ENCODE measurements at places on chromosomes 2 and 18. TPM values are rescaled to one million over a fixed set of nuclear protein-coding genes. Genes with fewer than 3 reads are reported as not detected.

- DNase-seq: no peak
These were observed 113.7 kb downstream of the NAB1 start for GRCh38 chr2:190762566-190762965.

The CYP27C1 gene
- 2.9 TPM for total RNA-seq

GRCh38 chr2:181305301-181306123, 151.7 kb upstream of the ITGA4 start:
- peak; percentile 34 for DNase-seq

The SCN9A gene
- total RNA-seq: 46.4 TPM

DNA sequence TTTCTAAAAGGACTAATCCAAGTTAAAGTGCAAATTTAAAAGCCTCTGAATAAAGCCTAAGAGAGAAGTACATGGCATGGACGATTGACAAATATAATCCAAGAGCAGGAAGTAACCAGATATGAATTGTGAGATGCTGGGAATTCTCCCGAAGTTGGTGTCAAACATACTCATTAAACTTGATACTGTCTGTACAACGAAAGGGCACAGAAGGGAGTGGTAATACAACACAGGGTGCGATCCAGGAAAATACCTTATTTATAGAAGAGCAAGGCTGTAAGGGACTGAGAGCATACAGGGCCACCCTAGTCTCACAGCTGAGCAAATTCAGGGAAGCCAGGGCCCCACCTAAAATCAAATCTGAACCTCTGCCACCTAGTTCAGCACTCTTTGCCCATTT, 41.6 kb downstream of the SEMA4F start:
- no peak for DNase-seq

DNA sequence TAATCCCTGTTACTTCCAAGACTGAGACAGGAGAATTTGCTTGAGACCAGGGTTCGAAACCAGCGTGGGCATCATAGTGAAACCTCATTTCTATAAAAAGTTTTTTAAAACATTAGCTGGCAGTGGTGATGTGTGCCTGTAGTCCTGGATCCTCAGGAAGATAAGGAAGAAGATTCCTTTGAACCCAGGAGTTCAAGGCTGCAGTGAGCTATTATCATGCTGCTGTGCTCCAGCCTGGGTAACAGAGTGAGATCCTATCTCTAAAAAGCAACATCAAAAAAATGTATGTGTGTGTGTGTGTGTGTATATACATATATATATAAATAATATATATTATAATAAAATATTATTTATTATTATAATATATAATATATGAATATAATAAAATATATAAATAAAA, 1417.6 kb upstream of the CDH2 start:
- no peak for DNase-seq

The KYNU gene
- total RNA-seq: 18.7 TPM

DNA sequence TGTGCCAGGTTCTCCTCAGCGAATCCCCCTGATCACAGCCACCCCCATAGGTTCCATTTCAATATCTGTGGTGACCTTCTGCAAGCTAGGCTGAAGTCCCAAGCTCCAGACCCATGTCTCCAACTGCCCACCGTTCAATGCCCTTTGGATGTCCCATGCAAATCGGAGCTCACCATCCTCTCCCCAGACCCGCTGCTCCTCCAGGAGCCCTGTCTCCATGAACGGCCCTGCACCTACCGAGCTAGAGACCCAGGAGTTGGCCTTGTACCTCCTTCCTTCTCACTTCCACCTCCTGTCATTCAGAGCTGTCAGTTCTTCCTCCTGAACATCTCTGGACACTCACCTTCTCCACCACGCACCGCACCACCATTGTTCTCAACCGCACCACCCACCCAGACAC, 1.0 kb upstream of the FAHD2A start:
- DNase-seq: no peak

DNA sequence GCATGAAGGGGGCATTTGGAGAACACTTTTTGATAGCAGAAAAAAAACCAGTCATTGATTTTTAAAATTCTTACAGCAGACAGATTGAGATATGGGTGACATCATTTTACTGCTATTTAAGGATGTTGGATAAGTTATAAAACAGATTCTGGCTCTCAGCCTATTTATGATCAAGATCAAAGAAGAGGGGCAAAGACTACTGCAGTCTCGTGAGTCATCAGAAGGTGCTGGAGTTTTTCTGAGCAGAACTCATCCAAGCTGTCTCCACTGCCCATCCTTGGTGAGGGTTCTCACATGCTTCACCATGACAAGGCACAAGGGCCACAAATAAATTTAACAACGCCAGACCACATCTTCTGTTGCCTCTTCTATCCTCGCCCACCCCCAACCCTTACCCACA, 58.8 kb downstream of the ST6GAL2 start:
- no peak for DNase-seq

DNA sequence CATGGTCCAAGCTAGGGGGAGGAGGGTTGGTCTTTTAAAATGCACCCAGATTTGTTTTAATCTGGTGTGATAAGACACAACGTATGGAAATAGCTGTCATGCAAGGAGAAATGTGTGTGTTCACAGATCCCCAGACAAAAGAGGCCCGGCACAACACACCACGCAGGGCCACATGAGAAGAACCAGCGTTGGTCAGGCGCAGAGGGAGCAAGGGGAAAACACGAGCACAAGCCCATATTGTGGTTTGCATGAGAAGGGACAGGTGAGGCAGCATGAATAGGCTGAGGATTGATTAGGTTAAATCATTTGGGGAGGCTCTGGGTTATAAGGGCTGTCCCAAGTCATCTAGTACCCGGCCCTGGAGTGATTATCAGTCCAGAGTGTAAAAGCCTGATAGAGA, 272.5 kb upstream of the NCKAP5 start:
- DNase-seq: no peak

GRCh38 chr2:47652061-47652690, 130.8 kb upstream of the MSH6 start:
- DNase-seq: no peak

Data from lung (tissue), 17 donors.